ENCODE measurements at places on chromosomes 13 and 19.

GRCh38 chr13:51659276-51660127, 75.2 kb downstream of the WDFY2 start:
- no peak for DNase-seq

DNA sequence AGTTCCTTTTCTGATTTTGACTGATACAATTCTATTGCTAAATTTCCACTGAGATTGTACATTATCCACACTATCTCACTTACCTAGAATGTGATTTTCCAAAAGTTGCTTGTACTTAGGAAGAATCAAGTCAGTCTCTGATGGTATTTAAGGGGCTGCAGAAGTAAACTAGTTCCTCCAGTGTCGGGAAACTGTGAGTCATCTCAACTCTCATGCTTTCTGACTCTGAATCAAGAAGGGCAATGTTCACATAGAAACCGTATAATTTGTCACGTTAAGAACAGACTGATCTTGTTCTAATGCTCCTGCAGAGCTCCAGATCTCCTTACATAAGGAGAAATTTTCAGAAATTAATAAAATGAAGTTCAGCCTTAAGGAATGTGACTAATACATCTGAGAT, 369.3 kb downstream of the KLF5 start:
- no peak for DNase-seq

DNA sequence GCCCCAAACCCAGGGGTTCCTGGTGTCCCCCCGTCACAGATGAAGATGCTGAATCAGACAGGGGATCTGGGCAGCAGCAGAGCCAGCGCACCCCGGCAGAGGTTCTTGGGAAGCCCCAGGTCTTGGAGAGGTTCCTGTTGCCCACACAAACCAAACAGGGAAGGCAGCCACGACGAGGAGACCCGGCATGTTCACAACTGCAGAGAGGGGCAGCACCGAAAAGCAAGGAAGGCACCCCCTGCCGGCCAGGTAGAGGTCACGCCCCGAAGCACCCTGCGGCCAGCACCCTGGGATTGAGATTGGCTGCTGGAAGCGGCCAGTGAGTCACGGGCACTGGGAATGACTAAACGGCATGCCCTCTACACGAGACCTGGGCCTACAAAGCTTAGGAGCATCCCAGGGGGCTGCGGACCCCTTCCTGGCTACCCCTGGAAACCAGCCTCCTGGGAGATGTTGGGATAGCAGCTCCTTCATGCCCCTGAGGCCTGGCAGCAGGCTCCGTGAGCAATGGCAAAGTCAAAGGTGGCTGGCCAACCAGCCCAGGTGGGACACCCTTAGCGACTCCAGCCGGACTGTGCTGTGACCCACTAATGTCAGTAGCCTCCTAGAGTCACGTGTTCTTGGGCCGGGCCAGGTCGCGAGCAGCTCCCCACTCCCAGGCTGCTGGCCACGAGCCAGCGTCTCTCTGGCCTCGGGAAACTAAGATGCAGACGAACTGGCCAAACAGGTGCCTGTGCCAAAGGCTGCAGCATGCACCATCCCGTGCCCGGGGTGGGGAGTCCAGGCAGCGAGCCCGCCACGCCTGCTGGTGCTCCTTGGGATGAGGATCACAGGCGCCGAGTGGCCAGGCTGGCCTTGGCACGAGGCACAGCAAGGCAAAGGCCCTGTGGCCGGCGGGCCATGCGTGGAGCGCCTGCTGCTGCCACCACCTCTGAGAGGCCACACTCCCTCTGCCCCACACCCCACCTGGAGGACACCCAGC, 43.2 kb downstream of the MLLT1 start:
- no peak for DNase-seq

GRCh38 chr13:106814463-106814862, 246.5 kb upstream of the ARGLU1 start:
- DNase-seq = no peak

DNA sequence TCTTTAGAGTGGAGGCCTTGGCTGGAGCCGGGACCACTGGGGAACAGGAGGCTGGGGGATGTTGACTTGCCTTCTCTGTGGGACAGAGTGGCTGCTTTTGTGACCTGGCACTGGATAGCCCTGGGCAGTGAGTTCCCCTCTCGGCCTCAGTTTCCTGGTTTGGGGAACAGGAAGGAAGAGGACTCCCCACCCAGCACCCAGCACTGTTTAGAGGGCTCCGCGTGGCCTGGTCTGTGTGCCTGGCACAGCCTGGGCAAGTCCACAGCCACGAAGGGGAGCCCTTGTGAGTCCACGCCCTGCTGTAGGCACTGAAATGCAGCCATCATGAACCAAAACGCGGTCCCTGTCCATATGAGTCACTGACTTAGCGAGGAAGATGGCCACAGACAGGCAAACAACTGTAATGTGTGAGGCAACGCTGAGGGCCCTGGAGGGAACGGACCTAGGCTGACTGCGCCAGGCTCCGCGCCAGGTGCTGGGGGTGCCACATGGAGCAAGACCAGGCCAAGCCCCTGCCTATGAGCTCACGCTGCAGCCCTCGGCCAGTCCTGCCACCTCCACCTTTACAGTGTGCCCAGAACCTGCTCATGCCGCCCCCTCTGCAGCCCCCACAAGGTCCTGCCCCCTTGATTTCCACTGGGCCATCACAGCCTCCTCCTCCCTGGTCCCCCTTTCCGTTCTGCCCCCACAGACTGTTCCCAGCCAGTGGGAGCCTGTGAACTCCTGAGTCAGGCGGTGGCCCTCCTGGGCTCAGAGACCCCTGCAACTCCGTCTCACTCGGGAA, 35.5 kb downstream of the PAK4 start:
- no peak for DNase-seq

DNA sequence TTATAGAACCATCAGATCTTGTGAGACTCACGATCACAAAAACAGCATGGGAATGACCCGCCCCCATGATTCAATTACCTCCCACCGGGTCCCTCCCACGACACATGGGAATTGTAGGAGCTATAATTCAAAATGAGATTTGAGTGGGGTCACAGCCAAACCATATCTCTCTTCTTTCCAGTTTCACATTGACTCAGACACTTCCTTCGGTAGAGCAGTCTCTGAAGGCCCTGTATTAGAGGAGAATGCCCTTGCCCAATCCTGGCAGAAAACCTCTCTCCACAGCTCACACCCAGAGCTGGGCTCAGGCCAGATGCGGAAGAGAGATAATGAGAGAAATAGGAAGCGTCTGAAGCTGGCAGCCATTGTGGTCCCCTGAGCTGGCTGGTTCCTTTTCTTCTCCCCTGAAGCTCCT, 72.4 kb upstream of the CLDN10 start:
- DNase-seq = no peak

DNA sequence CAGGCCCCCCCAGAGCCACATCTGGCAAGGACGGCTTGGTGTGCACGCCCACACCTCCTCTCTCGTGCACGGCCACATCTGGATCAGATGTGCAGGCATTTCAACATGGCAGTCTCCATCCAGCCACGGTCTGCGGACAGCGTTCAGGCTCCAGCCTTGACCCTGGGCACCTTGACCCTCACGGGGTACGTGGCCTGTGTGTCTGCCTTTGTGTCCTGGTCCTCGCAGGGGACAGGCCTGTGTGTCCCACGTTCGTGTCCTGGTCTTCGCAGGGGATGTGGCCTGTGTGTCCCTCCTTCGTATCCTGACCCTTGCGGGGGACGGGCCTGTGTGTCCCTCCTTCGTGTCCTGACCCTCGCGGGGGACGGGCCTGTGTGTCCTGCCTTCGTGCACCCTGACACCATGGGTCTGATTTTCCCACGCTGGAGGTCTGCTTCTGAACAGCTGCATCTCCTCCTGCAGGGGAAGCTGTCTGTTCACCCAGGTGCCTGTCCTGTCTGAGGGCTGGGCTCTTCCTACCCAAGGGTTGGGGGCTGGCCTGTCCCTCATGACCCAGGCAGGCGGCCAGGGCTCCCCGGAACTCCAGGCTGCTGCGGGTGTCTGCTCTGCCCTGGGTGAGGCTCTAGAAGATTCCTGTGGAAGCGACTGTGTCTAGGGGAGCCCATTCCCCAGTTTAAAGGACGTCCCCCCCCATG, 25.3 kb downstream of the RASA3 start:
- no peak for DNase-seq

DNA sequence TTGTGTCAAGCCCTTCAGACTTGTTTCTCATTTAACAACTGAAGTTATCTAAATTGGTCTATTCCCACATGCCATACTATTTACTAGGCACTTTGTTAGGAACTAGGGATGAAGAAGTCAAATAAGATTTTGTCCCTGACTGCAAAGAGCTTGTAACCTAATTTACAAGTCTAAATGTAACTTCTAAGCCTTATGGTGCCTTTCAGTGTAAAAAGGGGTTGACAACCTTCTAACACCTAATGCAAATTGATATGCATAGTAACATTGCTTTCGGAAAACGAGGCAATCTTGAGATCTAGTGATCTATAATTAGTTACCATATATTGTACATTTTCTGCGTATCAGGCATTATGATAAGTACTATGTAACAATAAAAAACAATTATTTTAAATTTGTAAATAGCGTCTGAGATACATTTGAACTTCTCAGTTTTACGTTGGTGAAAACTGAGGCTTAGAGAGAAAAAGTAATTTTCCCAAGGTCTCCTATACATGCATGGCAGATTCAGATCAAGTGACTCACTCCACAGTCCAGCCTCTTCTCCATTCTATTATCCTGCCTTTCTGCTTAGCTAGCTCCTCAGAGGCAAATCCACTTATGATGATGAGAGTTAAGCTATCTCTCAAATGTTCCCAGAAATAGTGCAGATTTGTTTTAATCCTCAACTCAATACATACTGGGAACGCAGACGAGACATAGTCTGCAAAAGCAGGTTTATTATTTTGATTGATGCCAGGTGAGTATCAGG, 764.9 kb upstream of the SLITRK5 start:
- no peak for DNase-seq

GRCh38 chr13:83620530-83621220, 261.6 kb downstream of the SLITRK1 start:
- DNase-seq = no peak

DNA sequence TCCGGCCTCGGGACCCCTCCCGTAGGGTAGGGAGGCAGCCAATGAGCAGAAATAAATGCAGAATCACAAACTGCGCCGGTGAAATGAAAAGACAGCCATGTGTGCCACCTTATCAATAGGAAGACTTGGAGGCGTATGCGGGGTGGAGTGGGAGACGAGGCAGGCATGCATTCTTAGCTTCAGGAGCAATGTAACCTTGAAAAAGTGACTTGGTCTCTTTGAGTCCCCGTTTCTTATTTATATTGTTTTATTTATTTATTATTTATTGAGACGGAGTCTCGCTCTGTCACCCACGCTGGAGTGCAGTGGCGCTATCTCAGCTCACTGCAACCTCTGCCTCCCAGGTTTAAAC, 16.0 kb downstream of the SSC5D start:
- no peak for DNase-seq

- no peak for DNase-seq
These were observed 418.9 kb downstream of the COG6 start for GRCh38 chr13:40074338-40074737.

DNA sequence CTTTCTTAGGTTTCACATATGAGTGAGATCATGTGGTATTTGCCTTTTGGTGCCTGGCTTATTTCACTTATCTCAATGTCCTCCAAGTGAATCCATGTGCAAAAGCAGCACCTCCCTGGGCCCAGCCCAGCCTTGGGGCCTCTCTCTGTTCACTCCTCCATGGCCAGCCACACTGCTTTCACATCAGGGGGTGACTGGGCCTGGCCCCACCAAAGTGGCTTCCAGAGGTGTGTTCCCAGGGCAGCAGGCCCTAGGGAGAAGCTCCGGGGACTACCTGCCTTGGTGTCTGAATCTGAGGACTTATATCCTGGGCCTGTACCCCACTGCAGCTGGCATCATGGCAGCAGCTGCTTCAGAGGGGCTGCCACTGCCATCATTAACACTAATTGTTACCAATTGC, 829.9 kb upstream of the SLITRK5 start:
- no peak for DNase-seq

GRCh38 chr13:34990399-34991214, 48.5 kb downstream of the NBEA start:
- no peak for DNase-seq

DNA sequence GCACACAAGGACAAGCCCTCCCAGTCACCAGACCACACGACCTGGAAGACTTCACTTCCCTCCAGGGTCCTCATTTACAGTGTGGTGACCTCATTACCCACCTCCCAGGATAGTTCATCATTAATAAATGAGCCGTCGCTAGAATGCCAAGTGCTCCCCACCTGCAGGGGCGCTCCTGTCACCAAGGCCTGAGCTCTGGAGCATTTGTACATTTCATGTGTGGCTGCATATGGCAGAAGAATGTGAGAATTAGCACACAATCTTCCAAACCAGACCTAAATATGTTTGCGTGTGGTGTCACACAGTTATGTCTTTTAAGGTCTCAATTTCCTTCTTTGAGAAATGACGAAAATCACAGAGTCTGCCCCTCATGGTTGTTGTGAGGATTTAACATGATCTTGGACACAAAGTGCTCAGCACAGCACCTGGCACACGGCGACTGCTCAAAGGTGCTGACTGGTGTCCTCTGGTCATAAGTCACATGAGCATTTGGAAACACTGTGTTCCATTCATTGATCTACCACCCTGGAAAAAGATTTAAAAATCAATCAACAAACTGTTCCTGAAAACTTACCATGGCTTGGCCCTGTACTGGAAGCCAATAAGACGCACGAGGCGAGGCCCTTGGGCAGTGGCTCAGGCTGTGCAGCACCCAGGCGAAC, 150.6 kb upstream of the SPACA7 start:
- no peak for DNase-seq

DNA sequence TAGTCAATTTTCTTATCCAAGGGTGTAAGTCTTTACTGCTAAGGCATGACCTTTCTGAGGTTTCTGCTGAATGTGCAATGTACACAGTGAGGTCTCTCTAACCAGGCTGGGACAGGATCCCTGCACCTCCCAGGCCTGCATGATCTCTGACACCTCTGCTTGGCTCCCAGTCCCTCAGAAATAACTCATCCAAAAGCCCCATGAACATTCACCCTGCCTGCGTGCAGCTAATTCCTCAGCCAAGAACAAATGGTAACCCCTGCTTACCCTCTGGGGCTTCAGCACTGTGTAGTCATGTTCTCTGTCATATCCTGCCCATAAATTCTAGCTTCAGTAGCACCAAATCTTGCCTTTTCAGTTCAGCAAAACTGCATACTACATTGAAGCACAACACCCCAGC, 1146.3 kb upstream of the MIR17HG start:
- DNase-seq = no peak

GRCh38 chr13:112575675-112576074, 12.3 kb downstream of the TUBGCP3 start:
- no peak for DNase-seq

DNA sequence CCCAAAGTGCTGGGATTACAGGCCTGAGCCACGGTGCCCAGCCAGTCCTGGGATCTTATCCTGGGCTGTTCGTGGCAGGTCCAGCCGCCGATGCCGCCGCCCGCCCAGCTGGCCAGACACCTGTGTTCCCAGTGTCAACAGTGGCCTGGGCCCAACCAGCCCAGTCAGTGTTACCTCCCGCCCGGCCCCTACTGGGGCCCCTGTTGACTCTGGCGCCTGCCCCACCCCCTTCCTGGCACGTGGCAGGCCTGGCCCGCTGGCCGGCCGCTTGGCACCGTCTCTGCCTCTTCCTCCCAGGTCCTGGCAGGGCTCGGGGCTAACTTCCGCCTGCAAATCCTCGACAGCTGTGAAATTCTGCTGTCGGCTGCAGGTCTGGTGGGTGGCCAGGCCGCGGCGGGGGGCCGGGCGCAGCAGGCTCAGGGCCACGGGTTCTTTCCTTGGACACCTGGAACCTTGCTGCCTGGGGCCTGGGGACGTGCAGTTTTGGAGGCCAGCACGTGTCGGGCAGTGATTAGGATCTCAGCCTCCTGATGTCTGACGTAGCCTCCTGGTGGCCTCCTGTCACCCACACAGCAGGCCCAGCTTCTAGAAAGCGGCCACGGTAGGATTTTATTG, 9.1 kb downstream of the ARID3A start:
- no peak for DNase-seq
